Sciatic nerve (tissue), 2 donors: ENCODE measurements at places on chromosomes 11 and 22. TPM values are rescaled to one million over a fixed set of nuclear protein-coding genes. Genes with fewer than 3 reads are reported as not detected.

DLG2 gene
- 17.3 TPM for total RNA-seq

RTN4R gene
- 4.4 TPM for total RNA-seq

BACE1 gene
- 30.8 TPM for total RNA-seq

APOA5 gene
- total RNA-seq, result not detected

CAVIN3 gene
- total RNA-seq, result 145 TPM

TTC36 gene
- total RNA-seq, result 0.71 TPM

SDF2L1 gene
- total RNA-seq, result 21.8 TPM

CCDC15 gene
- 2.8 TPM for total RNA-seq

RFPL2 gene
- total RNA-seq, result not detected

LSP1 gene
- total RNA-seq, result 89.6 TPM

ARL2 gene
- 130 TPM for total RNA-seq

NPTXR gene
- total RNA-seq, result 6.9 TPM

CYB561A3 gene
- 37.8 TPM for total RNA-seq

DNA sequence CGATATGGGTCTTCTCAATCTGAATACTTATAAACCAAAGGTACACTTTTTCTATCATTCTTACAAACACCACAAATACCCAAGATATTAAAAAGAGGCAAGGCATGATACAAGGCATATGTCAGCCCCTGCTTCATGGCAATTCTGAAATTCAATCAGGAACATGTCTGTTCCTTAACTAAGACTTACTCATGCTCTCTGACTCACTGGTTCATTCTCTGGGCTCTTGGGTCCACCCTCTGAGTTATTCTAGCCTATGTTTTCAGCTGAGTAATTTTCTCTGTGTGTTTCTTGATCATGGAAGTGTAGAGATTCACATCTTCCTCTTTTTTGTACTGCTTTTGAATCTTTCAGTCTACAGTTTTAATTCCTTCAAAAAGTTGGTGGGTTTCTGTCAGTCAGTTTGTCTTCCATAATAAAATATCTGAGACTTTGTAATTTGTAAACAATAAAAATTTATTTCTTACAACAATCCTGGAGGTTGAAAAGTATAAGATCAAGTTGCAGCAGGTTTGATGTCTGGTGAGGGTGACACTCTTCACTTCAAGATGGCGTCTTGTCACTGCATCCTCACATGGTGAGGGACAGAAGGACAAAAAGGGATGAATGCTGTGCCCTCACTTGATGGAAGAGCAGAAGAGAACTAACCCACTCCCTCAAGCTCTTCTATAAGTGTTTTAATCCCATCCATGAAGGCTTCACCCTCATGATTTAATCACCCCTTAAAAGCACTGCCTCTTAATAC, 211.7 kb downstream of the FAM76B start:
- no peak for DNase-seq

DNA sequence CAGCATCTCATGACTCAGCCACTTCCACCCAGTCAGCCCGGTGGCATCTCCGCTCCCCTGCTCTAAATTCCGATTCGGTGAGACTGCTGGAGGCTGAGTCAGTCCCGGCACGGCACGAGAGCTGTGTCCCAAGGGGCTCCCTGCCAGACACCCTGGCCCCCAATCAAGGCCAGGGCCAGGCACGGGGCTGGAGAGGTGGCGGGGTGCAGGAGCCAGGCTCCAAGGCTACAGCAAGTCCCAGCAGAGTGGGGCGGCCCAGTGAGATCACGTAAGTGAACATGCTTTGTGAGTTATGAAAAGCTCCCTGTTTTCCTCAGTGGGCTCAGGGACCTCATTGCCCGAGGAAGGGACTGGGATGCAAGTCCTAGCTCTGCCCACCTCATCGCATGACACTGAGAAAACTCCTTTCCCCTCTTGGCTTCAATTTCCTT, 3.0 kb downstream of the C11orf68 start:
- DNase-seq, result peak; percentile 80

DNA sequence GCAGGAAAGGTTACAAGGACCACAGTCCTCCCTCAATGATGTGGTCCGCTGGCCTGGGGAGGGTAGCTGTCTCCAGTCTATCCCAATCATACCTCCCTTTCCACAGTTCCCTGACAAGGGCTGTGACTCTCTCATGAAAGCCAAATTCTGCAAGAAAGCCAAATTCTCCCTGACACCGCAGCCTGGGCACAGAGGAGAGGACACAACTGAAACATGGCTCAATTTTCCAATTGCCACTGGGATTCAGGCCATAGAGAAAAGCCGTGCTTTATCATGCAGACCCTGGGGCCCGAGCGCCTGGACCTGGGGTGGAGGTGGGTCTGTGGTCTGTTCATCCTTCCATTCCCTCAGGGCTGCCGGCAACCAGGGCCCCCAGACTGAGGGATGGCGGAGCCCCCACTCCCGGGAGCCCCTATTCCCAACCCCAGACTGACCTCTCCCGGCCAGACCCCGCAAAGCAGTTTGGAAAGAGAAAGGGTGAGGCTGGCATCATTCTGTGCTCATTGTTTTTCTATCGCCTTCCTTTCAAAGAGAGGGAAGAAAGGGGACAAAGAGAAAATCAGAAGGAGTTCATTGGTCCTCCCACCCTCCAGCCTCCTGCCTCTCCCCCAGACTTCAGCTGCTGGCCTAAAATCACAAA, 239.5 kb downstream of the BUD13 start:
- DNase-seq, result peak; percentile 41

DNA sequence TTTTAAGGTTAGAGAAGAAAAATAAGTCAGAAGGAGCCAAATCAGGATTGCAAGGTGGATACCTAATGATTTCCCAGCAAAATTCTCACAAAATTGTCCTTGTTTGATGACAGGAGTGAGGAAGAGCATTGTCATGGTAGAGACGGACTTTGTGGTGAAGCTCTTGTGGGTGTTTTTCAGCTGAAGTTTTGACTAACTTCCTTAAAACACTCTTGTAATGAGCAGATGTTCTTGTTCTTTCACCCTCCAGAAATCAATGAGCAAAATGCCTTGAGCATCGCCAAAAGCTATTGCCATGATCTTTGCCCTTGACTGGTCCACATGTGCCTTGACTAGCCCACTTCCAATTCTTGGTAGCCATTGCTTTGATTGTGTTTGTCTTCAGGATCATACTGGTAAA, 20.0 kb downstream of the CALCB start:
- no peak for DNase-seq

DNA sequence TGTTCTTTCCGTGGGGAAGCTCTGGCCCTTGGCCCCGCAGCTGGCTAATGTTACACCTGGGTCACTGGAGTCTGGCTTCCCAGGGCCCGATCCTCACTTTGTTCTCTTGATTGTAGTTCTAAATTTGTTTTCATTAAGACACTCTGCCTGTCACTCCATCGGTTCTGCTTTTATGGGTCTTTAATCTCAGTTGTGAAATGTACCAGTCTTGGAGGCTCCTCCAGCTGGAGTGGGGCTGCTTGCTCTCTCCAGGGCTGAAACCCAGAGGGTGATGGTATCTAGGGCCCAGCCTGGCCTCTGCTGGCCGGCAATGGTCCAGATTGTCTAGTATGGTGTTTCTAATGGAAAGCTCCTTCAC, 352.9 kb downstream of the TENM4 start:
- no peak for DNase-seq

- peak; percentile 58 for DNase-seq
These were observed 41.8 kb upstream of the TH start for GRCh38 chr11:2213384-2213842.

DNA sequence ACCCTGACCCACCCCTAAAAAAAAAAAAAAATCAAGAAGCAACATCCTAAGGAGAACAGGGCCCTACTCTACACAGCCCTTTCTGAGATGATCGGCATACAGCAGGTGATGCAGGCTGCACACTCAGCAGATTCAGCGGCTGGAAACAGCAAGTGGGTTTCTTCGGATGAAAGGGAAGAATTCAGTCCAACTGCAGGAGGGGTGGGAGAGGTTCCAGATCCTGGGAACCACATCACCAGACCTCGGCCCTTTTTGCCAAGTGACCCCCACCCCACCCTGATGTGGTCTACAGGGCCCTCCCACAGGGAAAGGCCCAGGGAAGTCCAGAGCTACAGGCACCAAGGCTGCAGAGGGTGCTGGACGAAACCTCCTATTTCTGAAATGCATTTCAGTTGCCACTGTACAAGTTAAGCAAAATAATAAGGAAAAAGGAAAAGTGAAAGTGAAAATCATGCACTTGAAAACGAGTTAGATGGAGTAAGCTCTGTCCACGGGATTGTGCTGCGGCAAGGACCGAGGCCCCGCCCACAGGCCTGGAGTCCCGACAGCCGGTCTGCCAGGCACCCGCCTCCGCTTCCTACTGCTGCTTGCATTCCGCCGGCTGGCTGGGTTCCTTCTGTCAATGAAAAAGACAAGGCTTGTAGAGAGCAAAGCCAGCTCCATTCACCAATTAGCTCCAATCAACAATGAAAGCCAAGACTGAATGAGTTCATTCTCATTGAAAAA, 16.0 kb upstream of the PHLDA2 start:
- peak; percentile 94 for DNase-seq

DNA sequence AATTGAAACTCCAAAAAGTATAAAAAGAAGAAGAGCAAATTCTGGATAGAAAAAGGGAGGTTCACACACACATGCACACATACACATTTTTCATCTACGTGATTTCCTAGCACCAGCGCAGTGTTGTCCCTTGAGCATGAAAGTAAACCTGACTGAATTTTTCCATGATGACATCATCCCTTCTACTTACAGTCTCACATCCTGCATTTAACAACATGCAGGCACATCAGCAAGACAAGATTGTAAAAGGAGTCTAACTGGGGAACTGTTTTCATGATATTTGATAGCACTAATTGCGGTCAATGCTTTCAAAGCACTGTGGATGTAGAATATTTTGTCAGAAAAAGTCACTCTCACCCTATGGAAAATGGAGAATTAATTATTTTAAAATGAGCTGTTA, 36.6 kb downstream of the GAS2 start:
- DNase-seq, result no peak

- no peak for DNase-seq
These were observed 24.0 kb downstream of the CHRDL2 start for GRCh38 chr11:74707182-74707581.

DNA sequence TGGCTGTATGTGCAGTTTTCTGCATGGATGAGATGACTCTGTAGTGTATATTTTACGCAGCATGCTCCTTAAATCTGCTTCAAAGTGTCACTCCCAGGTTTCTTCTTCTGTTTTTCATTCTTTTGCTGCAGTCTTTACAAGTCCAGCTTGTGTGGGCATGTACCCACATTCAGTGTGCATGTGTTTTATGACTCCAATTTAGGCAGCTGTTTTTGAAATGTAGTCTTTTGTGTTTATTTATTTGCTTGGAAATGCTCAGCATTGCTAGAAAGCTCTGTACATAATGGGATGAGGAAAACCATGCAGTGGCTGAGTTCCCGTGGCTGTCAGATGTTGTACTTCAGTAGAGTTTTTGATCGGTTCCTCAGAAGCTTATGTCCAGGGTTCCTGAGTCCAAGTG, 138.5 kb downstream of the ARHGAP42 start:
- DNase-seq, result no peak

DNA sequence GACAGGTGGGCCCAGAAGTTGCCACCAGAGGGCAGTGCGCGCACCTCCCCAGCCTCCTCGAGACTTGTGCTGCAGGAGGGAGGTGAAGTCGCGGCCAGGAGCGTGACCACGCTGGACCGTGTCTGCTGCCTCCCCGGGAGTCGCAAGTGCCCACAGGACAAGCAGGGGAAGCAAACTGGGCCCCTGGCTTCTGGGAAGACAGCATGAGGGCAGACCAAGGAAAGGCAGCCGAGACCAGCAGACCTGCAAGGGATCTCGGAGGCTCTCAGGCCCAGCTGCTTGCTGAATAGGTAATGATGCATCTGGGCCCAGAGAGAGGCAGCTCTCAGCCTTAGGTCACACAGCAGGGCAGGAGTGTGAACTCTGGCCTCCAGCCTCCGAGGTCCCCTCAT, 17.0 kb upstream of the IL2RB start:
- peak; percentile 91 for DNase-seq

GRCh38 chr22:45577746-45578523, 75.3 kb downstream of the FBLN1 start:
- DNase-seq, result peak; percentile 93

- no peak for DNase-seq
These were observed 22.1 kb downstream of the FAM76B start for GRCh38 chr11:95767498-95767897.
